ENCODE measurements at places on chromosomes 6 and 20.
A peak's percentile ranks its signal among the peaks of the same experiment; 100 is the strongest.

- DNase-seq: no peak
Measured at GRCh38 chr20:21101932-21102575, 4.1 kb downstream of the LINC00237 start.

- no peak for DNase-seq
Measured at GRCh38 chr6:42084889-42085288, 34.6 kb downstream of the TAF8 start.

GRCh38 chr6:37354526-37355384 lies 972 bp downstream of the RNF8 start:
- DNase-seq: no peak

GRCh38 chr6:22073516-22074198 lies 223.2 kb downstream of the PRL start:
- no peak for DNase-seq

DNA sequence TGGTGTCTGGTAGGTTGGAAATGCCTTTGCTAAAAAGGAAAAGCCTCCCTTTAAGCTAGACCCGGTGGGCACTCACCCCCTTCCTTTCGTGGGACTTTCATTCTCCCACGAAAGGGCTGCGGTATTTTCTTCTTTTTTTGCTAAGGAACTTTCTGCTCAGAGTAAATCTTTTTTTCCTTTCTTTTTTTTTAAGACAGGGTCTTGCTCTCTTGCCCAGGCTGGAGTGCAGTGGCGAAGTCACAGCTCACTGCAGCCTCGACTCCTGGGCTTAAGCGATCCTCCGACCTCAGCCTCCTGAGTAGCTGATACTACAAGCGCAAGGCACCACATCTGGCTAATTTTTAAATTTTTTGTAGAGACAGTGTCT lies 4.0 kb downstream of the TP53TG5 start:
- no peak for DNase-seq

GRCh38 chr20:22207280-22207679 lies 377.1 kb downstream of the FOXA2 start:
- no peak for DNase-seq

DNA sequence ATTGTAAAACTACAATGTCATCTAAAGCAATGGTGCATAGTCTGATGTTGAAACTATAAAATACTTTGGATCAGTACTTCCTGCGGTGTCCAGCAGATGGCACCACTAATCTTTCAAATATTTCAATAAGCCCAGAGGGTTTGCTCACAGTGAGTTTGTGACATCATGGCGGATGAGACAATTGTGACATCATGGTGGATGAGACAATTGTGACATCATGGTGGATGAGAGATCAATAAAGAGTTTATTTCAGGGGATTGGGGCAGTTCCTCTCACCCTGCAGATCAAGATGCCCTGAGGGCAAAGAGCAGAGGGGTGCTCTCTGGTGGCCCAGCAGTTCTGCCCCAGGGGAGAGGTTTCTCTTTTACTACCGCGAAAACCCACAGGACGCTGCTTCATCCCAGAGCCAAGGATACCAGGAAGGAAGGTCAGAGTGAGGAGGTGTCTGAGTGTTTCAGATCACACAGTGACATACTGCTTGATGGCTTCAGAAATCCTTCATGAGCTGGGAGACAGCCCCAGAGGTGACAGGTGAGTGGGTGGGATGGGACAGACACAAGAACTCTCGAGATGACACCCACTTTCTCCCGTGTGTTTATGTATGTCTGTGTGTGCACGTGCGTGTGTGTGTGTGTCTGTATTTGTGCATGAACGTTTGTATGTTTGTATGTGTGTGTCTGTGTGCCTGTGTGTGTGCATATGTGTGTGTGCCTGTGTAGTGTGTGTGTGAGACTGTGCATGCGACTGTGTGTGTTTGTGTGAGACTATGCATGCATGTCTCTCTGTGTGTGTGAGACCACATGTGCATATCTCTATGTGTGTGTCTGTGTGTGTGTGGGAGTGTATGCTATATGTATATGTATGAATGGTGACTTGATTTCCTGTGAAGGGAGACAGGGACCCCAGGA lies 7.3 kb upstream of the ULBP2 start:
- peak; percentile 60 for DNase-seq

DNA sequence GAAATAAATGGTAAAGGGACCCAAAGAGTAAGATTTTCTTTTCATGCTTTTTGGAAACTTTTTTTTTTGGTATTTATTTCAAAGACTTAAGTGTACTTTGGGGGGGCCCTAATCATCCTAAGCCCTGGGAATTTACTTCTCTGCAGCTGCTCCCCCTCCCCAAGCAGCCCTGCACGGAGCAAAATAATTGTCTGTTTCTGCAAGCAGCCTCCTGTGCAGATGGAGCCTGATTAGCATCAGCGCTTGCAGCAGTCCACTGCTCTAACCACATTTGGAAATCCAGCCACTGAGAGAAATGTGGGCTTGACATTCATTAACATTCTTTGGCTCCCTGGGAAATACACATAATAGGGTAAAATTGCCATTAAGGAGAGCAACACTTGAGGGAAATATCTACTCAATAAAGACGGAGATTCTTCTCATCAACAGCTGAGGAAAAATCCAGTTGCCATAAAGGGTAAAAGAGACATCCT lies 309.2 kb upstream of the MAP3K7 start:
- DNase-seq: no peak

- no peak for DNase-seq
Measured at GRCh38 chr20:37387519-37388269, 41.8 kb downstream of the SRC start.

DNA sequence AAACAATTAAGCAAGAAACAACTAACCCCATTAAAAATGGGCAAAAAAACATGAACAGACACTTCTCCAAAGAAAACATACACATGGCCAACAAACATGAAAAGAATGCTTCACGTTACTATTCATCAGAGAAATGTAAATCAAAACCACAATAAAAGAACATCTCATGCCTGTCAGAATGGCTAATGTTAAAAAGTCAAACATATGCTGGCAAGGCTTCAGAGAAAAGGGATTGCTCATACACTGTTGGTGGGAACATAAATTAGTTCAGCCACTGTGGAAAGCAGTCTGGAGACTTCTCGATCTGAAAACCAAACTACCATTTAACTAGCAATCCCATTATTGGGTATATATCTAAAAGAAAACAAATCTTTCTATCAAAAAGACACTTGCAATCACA lies 217.5 kb downstream of the TINAG start:
- DNase-seq: no peak

DNA sequence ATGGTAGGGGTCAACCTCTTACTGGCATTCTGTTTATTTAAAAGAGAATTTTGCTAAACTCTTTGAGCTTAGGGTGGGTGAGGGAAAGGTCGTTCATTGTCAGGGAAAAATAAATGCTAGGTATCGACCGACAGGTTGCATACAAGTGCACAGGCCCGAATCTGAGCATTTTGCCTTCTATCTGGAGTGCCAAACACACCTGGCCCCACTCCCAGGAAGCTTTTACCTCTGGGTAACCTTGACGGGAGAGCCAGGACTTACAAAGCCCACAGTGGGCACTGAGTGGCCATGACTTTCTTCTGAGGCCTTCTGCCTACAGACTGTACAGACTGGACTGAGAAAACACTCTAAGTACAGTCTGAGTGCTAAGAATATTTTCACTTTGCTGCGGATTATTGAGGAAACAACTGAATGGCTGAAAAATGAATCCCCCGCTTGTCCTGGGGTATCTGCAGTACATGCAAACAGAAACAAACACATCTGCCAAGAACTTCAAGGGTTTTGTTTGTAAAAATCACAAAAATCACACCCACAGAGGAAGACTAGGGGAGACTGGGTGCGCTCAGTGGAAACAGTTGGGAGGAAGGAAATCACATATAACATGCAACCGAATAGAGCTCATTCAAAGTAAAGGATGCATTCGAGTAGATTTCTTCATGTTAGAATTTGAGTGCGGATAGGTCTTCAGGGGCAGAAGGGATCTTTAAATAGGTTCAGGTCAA lies 152.8 kb downstream of the NFATC2 start:
- DNase-seq: no peak

DNA sequence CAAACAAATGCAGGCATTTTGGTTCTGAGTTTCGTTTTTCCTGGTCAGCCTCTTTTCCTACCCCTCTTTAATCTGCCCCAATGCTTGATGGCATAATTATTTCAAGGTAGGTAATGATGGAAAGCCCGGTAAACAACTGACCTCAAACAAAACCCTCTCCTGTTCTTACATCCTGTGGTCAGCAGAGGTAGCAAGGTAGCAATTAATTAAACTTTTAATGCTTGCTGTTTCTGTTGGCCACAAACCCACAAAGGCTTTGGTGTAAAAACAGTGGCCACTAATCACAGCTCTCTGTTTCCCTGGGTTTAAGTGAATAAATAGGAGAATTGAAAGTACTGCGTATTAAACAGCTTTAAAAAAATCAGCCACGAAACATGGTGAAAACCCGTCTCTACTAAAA lies 261.5 kb upstream of the SOX4 start:
- no peak for DNase-seq

GRCh38 chr6:25179051-25179778 lies 100.0 kb upstream of the CARMIL1 start:
- DNase-seq: no peak

- no peak for DNase-seq
Measured at GRCh38 chr6:18330548-18331081, 56.5 kb upstream of the RNF144B start.

All from NCI-H446 (cell line).